ENCODE measurements at places on chromosomes 5 and 9.

DNA sequence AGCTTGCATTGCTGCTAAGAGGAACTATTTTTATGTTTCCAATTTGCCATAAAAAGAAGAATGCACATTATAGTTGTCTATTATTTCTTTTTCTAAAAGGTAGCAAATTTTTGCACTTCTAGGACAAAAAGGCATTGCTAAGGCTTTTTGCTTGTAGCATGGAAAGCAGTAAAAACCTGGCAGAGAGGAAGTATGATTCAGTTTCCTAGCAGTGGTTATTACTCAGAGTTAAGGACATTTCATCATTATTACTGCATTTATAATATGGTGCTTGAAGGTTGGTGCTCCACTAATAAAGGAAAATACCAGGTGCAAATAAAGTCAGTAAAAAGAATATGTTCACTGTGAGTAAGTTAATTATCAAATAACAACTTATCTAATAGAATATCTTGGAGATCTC is 179.8 kb upstream of the PLPPR1 start:
- DNase-seq, result no peak

GRCh38 chr5:96489532-96489931 is 56.5 kb upstream of the PCSK1 start:
- no peak for DNase-seq

GRCh38 chr9:74218385-74219063 is 278.6 kb upstream of the RORB start:
- DNase-seq, result no peak

DNA sequence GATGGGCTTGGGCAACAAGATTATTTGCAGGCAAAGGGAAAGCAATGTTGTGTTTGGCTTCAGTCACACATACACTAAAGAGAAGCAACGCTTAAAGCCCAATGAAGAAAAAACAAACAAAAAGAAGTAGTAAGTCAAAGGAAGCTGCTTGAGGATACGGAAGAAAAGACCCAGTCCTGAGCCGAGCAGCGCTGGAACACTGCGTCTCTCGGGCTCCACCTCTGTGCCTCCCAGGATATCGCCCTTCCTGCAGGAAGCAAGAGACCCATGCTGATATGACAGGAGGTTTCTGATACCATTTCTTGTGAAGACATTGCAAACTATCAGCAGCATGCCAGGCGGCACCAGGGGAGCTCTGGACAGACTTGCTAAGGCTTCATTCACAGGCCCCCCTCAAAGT is 9.9 kb downstream of the GNAQ start:
- DNase-seq, result no peak

- no peak for DNase-seq
These were observed 9.5 kb upstream of the NFIL3 start for GRCh38 chr9:91433180-91433579.

DNA sequence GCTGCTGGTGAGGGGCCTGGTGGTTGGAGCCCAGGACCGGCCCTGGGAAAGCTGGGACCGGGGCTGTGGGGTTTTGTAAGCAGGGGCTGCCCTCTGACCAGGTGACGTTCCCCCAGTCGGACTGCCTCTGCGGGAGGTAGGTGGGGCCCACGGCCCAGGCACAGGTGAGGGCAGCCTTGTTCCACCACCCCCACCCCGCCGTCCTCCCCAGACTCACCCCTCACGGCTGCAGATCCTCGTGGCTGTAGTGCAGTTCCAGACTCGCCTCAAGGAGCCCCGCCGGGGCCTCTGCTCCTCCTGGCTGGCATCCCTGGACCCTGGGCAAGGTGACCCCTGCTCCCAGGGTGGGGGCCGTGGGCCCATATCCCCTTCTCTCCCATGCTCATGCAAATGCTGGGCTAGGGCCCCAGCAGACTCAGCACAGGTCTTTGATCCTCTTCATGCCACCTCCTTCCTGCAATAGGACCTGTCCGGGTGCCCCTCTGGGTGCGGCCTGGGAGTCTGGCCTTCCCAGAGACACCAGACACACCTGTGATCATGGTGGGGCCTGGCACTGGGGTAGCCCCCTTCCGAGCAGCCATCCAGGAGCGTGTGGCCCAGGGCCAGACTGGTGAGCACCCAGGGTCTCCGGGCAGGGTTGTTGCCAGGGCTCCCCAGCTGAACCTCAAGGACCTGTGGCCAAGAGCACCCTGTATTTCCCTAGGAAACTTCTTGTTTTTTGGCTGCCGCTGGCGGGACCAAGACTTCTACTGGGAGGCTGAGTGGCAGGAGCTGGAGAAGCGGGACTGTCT is 6.6 kb downstream of the RNF208 start:
- DNase-seq, result no peak

- DNase-seq, result peak; percentile 49
These were observed 666 bp downstream of the SNX30 start for GRCh38 chr9:112751056-112751795.

DNA sequence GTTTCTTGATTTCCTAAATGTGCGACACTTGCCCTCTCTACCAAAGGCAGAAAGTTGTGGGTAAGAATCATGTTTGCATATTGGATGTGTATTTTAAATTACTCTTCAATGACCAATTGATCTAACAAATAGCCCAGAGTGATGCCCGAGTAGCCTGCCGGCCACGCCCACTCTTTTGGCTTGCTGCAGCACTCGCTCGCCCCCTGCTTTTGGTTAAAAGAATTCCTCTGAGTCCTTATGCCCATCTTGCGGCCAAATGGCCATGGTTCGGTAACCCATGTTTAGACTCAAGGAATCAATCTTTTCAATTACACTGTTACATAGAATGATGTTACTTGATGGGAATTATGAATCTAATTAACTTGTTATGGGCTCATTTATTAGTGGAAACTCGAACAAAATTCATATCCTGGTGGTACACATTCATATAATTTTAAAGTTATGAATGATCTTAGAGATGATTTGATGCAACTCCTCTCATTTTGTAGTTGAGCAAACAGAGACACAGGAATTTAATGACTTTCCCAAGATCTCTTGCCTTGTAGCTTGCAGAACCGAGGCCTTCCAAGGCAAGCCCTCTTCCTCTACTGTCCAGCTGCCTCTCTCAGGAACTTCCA is 36.5 kb downstream of the PPIC start:
- peak; percentile 37 for DNase-seq

DNA sequence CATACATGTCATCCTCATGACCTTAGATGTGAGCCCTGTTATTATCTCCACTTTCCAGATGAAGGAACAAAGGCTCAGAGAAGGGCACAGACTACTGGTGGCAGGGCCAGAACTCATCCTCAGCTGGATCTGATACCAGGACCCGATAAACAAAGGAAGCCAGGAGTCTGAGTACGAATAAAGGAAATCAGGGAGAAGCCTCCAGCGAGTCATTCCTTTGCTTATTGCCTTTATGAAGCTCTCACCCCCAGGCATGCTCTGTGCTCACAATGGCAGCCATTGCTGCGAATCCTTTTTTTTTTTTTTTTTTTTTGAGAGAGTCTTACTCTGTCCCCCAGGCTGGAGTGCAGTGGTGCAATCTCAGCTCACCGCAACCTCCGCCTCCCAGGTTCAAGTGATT is 130.1 kb downstream of the GAPVD1 start:
- DNase-seq, result no peak
